Fibroblast of skin of left biceps (primary cell): ENCODE measurements at places on chromosomes 5 and 9.

DNA sequence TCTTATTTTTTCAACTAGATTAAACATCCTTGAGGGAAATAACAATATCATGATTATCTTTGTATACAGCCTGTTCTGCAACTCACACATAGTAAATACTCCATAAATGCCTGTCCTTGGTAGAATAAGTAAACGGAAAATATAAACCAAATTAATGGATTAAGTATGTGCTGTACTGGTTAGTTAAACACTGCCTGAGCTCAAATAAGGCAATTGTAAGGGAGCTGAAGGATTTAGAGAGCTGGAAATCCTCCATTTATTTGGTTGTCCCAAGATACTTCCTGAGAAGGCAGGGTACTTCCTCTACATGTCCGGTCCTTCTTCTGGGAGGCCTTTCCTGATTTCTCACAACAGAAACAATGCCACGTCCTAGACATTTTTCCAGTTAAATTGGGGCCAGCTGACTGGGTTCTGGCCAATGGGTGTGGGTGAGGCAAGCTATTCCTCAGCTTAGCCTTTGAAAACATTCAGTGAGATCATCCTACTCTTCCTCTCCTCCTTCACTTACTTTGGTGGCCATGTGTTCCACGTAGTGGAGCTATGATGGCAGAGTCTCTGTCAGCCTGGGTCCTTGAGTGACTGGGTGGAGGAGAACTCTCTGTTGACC is 8.5 kb upstream of the C1QTNF3 start:
- no peak for DNase-seq

GRCh38 chr9:95413793-95414192 is 96.3 kb upstream of the FANCC start:
- no peak for DNase-seq

DNA sequence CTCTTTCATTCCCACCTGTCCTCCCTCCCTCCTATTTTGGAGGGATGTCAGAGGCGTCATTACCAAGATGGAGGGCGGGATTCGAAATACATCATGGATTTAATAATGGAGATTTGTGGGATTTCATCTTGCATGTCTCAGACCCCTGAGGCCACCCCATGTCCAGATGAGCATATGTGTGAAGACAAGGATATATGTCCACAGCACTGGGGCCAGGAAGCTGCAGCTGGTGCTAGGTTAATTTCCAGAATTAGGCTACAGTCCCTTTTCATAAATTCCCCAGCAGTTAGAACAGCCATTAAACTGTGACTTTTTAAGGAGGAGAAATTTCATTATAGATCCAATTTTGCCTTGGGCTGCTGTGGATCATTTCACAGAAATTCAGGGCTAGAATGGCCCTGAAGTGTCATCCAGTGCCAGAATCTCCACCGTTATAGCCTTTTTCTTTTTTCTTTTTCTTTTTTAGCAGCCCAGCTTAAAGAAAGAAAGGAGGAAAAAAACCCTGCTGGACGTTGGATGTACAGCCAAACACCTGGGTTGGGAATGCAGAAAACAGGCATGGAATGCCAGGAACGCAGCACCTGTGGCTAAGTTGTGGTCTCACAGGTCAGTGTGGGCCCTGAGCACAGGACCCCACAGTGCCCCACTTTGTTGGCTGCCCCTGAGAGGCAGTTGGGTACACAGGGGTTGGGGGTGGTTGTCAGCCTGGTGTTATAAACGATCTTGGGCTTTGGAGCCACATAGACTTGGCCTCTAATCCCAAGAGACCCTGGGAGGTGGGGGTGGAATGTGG is 50.2 kb upstream of the CXCL14 start:
- no peak for DNase-seq

DNA sequence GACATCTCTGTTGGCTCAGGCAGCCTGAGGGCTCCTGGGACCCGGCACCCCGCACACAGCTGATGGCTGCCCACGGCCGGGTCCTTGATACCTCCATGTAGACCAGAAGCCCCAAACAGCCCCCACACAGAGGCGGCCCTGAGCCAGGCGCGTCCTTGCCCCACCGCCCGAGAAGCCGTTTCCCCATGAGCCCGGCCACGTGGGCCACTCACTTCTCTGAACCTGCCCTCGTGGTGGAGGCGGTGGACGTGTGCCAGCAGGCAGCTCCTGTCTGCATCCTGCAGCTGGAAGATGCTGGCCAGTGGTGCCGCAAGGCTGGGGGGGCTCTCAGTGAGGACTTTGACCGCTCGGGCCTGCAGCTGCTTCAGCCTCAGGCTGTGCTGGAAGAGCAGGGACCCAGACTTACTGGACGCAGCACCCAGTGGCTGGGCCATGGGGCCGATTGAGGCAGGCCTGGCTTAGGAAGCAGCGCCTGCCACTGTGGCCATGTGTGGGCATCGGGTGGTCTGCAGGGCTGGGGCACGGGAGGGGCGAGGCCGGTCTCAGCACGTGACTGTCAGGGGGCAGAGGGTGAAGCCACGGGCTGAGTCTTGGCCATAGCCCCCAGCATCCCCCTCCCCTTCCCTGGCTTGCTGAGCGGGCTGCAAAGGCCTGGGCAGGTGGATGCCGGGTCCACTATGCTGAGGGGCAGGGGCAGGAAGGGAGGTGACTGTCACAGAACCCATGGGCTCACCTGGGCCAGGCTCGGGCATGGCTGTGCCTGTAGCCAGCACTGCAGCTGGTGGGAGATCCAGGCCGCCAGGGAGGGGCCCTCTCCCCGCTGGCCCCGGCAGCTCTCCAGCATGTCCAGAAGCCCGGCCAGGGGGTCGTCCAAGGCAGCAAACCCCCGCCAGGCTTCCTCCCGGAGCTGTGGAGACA is 50.0 kb downstream of the EXD3 start:
- no peak for DNase-seq

DNA sequence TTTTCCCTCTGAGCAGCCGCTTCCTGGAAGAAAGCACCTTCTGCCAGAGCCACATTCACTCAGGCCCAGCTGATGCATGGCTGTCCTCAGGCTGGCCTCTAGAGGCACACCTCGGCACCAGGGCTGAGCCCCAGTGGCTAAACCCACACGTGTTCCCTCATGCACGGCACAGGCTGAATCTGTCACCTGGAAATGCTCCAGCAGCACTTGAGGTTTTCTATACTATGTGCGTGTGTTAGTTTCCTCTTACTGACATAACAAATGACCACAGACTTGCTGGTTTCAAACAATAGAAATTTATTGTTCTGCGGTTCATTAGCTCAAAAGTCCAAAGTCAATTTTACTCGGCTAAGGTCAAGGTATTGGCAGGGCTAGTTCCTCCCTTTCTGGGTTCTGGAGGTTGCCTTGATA is 141.4 kb downstream of the LRRC70 start:
- no peak for DNase-seq

DNA sequence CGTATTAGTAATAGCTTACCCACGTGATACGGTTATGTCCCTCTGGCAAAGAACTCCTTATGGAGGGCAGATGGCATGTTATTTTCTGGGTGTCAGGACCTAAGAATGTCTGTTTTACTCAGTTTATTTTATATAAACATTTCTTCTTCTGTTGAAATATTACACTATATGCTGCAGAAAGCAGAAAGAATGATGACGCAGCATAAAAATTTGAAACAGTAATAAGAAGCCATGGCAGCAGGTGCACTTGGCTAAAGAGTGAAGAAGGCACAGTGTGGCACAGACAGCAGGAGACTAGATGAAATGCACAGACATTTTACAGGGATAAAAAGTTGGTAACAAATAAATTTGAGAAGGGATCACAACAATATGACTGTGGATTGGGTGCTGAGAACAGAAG is 46.3 kb upstream of the CDH10 start:
- DNase-seq = no peak

- no peak for DNase-seq
Measured at GRCh38 chr5:96712100-96712746, 50.0 kb downstream of the CAST start.

DNA sequence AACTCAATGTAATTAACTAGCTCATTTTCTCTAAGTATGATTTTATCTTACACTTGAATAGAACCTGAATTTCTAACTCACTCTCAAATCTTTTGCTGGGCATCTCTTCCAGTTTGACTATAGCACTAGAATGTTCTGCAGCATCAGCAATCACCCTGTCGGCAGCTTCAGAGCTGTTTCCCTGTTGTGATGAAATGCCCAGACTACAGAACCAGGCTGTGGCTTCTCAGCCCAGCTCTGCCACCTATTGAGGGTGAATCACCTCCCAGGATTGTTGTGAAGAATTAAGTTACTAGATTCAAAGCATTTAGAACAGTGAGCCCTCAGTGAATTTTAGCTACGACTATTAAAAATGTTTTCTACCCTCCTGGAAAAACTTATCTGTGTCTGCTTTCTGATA is 90.4 kb upstream of the ANKRD55 start:
- no peak for DNase-seq

DNA sequence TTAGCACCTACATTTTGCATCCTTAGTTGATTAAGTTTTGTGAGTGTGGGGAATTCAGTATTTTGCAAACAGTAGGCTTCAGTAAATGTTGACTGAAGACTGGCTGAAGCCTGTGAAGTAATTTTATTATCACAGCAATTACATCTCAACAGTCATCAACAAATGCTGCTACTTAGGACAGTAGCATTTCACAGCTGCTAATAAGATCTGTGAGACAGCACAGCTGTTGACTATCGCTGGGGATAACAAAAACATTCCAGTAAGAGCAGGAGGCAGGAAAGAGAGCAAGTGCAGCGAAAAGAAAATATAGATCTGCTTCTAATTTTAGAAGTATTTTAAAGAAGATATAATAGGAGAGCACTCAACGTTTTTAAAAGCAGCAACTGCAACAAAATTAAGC is 117.3 kb upstream of the FGF10 start:
- no peak for DNase-seq

- peak; percentile 44 for DNase-seq
Measured at GRCh38 chr5:131413605-131414559, 150.0 kb downstream of the CDC42SE2 start.

- DNase-seq = no peak
Measured at GRCh38 chr9:72981433-72981832, 28.6 kb upstream of the ALDH1A1 start.

- no peak for DNase-seq
Measured at GRCh38 chr5:74903165-74903787, 37.1 kb upstream of the FAM169A start.

DNA sequence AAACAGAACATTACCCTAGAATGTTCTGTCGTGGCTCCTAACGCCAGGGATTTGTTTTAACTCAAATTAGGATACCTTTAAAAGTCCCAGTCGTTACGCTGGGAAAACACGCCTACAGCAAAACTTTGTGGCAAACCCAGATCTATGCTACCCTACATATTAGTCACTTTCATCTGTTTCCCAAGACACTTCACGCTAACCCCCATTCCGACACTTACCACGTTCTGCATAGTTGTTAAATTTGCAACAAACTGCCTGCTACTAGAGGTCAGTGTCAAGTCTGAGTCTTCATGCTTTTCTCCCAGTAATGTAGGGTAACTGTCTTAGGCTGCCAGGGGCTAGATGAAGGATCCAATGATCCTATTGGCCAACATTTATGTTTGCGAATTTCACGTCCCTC is 140.3 kb downstream of the RASEF start:
- no peak for DNase-seq

DNA sequence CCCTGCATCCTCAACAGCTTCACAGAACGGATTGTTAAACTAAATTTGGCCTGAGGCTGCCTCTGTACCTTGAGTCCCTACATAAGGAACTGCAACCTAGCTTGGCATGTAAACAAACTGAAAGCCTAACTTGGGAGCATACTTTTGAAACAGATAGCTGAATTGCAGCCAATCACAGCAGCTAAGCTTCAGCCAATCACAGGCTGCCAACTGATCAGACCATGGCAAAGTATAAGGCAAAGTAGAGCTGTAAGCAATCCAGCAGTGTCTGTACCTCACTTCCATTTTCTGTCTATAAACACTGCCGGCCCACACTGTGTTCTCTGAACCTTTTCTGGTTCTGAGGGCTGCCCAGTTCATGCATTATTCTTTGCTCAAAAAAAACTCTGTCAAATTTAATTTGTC is 8.9 kb upstream of the ZNF483 start:
- no peak for DNase-seq

GRCh38 chr5:125823572-125823971 is 599.6 kb upstream of the GRAMD2B start:
- no peak for DNase-seq

- DNase-seq = no peak
Measured at GRCh38 chr9:133249337-133249736, 25.7 kb downstream of the ABO start.

DNA sequence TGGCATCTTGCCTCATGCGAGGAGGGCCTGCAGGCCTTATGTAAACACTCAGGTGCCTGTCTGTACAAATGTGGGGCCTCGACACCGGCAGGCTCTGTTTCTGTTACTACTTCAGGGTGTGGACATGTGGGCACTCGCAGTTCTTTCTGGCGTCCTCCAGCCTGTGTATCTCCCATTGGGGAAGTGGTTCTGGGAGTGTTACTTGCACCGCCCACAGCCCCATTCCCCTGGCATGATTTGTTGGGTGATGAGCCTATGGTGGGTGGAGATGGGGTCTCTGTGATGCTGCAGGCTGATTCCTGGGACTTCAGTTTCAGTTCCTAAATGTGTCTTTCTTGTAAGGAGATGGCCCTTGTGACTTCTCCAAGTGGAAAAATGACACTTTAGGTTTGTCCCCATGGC is 82.1 kb upstream of the PITX1 start:
- DNase-seq = no peak

DNA sequence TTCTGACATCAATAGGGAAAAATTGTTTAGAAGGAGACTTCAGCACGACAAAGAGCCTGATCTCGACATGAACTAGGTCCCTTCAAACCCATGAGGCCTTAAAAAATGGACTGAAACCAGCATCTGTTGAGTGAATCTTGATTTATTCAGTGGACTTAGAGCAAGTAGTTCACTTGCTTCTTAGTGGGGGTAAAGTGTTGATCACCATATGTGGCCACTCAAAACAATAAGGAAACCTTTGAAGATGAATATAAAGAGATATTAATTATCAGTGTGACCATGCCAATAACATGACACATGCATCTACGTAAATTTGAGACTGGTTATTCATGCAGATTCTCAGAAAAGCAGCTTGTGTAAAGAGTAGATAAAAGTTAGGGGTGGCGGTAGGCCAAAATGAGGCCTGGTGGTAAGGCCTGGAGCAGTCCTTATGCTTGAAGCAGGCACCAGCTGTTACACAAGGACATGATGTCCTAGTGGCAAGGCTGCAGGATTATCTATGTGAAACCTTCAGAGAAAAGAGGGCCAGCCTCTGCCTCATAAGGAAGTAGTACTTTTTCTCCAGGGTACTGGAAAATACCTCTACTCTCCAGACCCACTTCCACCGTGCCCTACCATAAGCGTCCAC is 61.3 kb downstream of the S1PR3 start:
- DNase-seq = no peak

- no peak for DNase-seq
Measured at GRCh38 chr5:119406551-119407110, 45.7 kb upstream of the HSD17B4 start.

GRCh38 chr5:169785771-169786618 is 148.9 kb downstream of the DOCK2 start:
- DNase-seq = no peak
